ENCODE measurements at places on chromosomes 11 and 22.
A peak's percentile ranks its signal among the peaks of the same experiment; 100 is the strongest.

GRCh38 chr11:64813826-64814225 lies 3.5 kb upstream of the MEN1 start:
- DNase-seq: no peak

- DNase-seq: no peak
These were observed 25.5 kb downstream of the TCP11L1 start for GRCh38 chr11:33064866-33065265.

GRCh38 chr11:114155116-114155515 lies 95.6 kb downstream of the ZBTB16 start:
- no peak for DNase-seq

DNA sequence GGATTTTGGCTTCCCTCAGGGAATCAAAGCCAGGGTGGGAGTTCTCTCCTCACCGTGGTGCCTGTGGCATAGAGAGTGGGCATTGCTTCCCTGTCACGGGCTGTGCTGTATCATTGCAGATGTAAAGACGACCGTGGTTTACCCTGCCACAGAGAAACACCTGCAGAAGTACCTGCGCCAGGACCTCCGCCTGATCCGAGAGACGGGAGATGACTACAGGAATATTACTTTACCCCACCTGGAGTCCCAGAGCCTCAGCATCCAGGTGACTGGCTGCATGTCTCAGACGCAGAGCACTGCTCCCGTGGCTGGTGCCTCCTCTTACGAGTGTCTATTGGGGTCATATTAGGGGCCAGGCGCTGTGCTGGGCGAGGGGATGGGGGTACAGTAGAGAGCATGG lies 24.2 kb upstream of the ST3GAL4 start:
- DNase-seq: no peak

DNA sequence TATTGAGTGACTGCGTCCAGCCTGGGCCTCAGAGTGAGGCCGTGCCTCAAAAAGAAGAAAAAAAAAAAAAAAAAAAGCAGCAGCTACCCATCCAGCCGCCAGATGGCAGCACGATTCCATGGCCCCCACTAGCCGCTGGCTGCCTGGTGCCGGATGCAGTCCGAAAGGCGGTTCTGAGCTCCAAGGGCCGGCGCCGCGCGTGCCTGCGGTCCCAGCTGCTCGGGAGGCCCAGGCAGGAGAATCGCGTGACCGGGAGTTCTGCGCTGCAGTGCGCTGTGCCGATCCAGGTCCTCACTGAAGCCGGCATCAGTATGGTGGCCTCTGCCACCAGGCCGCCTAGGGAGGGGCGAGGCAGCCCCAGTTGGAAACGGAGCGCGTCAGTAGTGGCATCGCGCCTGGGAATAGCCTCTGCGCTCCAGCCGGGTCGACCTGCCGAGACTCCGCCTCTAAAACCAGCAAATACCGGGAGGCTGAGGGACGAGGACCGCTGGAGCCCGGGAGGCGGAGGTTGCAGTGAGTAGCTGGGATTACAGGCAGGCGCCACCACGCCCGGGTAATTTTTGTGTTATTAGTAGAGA lies 19.3 kb downstream of the SCARF2 start:
- peak; percentile 54 for DNase-seq

DNA sequence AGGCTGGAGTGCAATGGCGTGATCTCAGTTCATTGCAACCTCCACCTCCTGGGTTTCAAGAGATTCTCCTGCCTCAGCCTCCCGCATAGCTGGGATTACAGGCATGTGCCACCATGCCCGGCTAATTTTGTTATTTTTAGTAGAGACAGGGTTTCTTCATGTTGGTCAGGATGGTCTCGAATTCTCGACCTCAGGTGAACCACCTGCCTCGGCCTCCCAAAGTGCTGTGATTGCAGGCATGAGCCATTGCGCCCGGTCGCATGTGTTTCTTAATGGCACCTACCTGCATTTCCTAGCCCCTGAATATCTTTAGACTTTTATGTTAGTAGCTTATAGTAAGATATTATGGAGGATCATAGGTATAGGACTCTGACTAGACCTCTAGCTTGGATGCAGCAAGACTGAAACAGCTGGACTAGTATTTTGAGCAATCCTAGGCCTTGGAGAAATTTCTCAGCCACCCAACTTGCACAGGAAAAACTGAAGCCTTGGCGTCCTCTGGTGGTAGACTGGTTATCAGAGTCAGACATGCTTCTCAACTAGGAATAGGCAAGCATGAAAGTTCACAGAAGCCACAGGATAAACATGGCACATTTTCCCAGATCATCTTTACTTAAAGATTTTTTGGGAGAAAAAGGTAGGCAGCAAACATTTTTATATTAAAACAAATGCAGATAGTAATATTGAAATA lies 22.7 kb upstream of the C1QTNF4 start:
- DNase-seq: no peak

- no peak for DNase-seq
These were observed 64.7 kb downstream of the SLC1A2 start for GRCh38 chr11:35354644-35355043.

GRCh38 chr11:59918987-59919589 lies 19.1 kb upstream of the OOSP1 start:
- no peak for DNase-seq

DNA sequence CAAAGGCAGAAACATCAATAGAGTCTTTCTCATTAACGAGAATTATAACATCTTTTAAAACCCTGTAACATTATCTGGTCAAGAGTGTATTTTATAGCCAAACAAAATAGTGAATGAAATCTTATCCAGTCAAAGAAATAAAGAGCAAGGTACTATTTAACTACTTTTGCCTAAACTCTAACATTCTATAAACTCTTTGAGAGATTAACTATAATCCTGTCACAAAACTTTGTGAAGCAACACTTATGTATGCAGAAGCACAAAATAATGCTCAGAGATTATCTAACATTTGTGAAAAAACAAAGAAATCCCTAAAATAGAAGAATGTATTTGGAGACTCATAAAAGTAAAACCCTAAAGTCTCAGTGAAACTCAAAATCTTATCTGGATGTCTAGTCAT lies 124.4 kb upstream of the LUZP2 start:
- DNase-seq: no peak

- no peak for DNase-seq
These were observed 126.6 kb downstream of the BCR start for GRCh38 chr22:23306926-23307325.

- no peak for DNase-seq
These were observed 50.8 kb upstream of the OR4C15 start for GRCh38 chr11:55503449-55503848.

DNA sequence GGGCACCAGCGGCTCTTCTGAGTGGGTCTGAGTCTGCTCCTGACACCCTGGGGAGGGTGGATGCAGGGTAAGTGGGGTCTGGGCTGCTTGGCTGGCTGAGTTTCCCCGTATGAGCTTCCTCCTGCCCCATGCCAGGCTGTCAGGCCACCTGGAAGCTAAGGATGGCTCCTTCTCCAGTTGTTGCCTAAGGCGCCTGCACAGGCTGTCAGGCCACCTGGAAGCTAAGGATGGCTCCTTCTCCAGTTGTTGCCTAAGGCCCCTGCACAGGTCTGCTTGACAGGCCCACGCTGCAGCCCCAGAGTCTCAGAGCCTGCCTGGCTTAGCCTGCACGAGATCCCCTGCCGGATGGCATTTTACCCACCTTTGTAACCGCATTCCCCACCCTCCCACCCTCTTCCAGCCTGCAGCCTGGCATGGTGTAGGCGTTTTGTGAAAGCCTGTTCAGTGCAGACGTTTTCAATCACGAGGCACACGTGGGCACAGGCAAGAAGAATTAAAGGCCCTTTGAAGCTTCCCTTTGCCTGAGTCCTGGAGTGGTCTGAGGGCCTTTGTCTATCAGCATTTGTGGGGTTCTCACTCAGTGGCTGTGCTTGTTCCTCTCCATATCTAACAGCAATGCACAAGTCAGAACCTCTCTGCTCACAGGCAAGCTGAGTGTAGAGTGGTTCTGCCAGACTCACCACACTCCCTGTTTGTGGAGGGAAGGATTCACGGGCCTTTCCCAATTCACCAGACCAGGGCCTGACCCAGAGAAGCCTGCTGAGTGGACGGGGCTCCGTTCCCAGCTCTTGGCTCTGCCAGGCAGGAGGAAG lies 40.2 kb upstream of the B3GAT1 start:
- no peak for DNase-seq

GRCh38 chr11:124415356-124415923 lies 9.2 kb downstream of the OR8B4 start:
- DNase-seq: no peak

Data from stimulated activated CD8-positive, alpha-beta memory T cell treated with anti-CD3 and anti-CD28 coated beads, Interleukin-2, amount 100 ng/mL, for 48 hours (primary cell).